ENCODE measurements at places on chromosomes 2 and 18.

DNA sequence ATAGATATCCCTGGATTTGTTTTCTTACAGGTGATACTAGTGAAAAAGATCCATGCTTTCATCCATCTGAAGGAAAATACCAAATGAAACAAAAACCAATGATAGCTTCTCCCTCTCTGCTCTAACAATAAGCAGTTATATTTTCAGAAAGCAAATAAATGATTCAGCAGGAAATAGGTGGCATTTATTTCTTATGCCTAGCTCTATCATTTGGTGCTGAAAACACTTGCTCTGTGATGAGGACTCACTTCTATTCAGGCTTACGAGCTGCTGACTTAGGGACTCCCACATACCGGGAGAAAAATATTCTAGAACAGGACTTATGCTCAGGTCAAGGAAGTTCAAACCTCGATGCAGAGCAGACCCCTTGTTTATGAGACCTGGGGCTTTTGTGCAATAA lies 142.6 kb downstream of the SETBP1 start:
- DNase-seq = no peak

DNA sequence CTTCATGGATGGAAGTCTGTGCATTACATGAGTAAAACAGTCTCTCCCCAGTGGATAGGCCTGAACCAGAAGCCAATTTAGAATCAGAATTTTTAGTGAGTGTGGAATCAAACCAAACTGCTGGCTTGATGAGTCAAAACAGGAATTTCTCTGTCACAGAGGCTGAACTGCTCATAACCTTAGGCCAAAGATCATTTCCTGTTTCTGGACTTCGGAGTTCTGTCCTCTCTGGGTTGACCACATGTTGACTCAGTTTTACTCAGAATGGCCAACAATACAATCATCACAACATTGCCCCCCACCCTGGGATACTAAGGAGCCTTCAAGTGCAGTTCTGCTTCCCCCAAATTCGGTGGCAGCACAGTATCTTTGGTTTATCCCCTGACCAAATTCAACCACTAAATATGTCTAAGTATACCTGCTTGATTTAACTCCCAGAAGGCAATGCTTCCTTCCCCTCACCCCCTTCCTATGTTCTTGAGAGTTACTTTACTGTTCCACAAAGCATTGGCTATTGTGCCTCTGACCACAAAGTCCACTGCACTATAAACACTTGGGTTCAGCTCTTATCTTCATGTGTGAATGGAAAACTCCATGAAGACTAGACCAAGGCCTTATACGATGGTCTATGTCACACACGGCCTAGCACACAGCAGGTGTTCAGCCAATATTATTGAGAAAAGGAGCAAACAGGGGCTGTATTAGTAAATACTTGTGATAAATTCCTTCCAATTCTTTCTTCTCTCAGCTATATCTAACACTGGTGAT lies 67.8 kb downstream of the NXPH2 start:
- DNase-seq = no peak

DNA sequence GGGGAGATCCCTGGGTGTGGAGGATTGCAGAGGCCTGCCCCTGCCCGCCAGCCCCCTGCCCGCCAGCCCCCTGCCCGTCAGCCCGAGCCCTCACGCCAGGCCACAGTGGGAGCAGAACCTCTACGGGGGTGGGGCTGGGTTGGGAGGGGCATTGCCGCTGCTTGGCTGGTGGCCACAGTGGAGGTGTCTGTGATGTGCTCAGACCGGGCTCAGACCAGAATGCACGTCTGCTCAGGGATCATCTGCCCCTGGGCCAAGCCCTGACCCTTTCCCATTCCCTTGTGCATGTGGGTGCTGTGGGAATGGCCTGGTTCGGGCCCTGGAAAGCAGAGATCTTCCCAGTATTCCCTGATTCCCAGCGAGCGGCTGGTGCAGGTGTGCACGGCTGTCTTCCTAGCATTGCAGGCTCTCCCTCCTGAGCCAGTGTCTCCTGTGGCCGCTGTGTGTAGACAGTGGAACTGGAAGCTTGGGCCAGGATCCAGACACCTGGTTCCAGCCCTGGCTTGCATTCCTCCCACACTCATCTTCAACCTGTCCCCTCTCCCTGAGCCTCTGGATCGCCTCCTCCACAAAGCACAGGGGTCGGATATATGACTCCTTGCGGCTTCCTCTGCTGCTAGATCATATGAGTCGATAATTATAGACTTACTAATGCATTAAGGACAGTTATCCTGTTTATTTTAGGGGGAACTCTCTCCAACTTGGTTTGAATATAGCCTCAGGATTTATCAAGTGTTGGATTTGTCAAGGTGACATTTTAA lies 161.6 kb downstream of the LDLRAD4 start:
- no peak for DNase-seq

DNA sequence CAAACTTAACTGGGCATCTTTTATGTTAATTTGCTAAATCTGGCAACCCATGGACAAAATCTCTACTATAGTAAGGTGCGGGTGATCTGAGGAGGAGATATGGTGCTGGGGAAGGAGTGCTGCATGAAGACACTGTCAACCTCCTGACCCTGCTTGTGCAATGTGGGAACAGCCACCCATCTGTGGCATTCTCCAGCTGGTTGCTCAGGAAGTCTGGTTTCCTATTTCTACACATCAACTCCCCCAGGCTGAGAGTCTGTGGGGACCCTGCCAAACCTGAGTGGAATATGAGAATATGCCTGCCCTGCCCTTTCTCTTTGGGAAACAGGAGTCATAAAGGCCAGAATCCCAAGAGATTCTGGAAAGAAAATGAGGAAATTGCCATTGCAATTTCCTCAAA lies 60.1 kb upstream of the PAX3 start:
- DNase-seq = no peak

DNA sequence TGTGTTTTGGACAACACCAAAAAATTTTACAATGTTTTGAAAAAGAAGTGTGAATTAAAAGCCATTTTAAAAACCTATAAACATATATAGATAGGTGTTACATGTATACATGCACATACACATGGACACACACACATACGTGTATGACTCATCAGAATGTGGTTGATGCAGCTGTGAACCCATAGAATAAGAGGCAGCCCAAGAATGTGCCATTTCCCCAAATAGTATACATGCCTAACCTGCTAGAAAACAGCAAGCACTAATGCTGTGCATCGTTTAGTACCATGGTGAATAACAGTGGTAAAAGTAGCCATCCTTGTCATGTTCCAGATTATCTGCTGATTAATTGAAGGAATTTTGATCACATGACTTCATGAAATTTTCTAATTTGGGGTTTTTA lies 149.0 kb downstream of the DSEL start:
- DNase-seq = no peak

GRCh38 chr2:52919673-52920072 lies 847.9 kb upstream of the CHAC2 start:
- DNase-seq = no peak

DNA sequence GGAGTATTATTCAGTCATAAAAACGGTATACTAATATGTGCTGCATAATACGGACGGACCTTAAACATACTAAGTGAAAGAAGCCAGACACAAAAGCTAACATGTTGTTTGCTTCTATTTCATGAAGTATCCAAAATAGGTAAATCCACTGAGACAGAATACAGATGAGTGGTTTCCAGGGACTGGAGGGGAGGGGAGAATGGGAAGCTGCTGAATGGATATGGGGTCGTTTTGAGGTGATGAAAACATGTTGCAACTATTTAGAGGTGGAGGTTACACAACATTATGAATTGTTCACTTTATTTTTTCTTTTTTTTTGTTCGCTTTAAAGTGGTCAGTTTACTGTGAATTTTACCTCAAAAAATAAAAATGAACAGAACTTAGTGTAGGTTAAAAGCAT lies 52.9 kb downstream of the RAB10 start:
- DNase-seq = no peak

GRCh38 chr2:26337298-26337697 lies 8.6 kb upstream of the SELENOI start:
- DNase-seq = no peak

- DNase-seq = no peak
Measured at GRCh38 chr2:214591366-214591765, 180.5 kb downstream of the VWC2L start.

- DNase-seq = no peak
Measured at GRCh38 chr2:197675711-197676188, 363 bp upstream of the RFTN2 start.

DNA sequence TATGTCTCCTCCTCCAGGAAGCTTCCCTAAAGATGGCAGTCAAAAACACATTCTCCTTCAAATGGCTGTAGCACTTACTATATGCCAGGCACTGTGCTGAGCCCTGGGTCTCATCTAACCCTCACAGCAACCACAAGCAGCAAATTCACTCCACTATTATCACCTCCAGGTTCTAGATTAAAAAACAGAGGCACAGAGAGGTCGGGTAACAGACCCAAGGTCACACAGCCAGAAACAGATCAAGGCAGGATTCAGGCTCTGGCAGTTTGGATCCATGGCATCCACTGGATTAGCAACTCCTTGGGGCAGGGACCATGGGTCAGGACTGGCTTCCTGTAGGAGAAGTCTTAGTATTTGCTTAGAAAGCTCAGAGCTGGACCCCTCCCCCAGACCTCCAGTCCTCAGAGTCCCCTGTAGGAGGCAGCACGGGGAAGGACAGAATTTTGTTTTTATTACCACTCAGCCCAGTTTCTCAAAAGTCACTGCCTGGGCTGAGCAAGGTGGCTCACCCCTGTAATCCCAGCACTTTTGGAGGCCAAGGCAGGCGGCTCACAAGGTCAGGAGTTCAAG lies 34.4 kb downstream of the ZFP36L2 start:
- no peak for DNase-seq

- DNase-seq = no peak
Measured at GRCh38 chr18:27556741-27557140, 371.6 kb upstream of the CHST9 start.

- no peak for DNase-seq
Measured at GRCh38 chr18:2148823-2149222, 422.5 kb downstream of the METTL4 start.

- no peak for DNase-seq
Measured at GRCh38 chr2:219433666-219434467, 776 bp upstream of the SPEG start.

DNA sequence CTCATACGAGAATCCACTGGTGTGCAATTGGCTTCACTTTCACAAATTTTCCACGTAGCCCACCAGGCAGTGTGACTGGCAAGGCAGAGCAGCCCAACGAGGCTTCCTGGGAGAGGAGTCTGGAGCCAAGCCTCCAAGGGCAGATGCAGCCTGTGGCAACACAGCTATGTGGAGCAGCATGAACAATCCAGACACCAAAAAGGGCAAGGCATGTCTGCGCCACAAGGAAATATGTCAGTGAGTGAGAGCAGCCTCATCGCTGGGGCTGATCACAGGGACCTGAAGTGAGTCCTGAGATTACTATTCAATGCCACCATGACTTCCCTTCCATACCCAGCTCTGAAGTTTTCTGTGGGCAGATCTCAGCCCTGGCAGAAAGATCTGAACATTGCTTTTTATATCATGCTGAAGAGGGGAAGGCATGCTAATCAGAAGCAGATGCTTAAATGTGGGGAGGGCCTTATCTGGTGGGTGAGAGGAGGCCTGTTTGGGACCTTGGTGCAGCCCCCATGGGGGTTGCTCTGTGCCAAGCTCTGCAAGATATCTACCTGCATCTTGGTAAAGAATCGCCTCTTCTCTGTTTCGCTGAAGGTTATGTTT lies 40.0 kb upstream of the PUM2 start:
- no peak for DNase-seq

GRCh38 chr2:128547667-128548066 lies 229.0 kb upstream of the HS6ST1 start:
- DNase-seq = no peak

- DNase-seq = no peak
Measured at GRCh38 chr2:103161456-103162289, 399.8 kb downstream of the TMEM182 start.

GRCh38 chr2:37629529-37629928 lies 41.9 kb downstream of the CDC42EP3 start:
- DNase-seq = no peak

GRCh38 chr18:12369211-12369610 lies 7.8 kb downstream of the AFG3L2 start:
- no peak for DNase-seq

DNA sequence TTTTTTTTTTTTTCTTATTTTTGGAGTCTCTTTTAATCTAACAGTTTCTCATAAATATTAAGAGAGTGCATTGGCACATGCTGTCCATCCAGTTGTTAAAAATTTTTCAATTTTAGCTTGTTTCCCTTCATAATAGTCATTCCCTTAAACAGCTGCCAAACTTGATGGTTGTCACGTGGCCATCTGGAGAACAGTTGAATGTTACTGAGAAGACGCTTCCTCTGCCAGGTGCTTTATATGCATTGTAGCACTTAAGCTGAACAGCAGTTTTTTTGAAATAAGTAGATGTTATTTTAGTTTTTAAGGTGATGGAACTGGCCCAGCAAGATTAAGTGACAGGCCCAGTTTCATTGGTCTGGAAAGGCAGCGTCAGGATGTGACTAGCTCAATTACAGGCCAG lies 3.3 kb downstream of the SMARCAL1 start:
- DNase-seq = no peak

DNA sequence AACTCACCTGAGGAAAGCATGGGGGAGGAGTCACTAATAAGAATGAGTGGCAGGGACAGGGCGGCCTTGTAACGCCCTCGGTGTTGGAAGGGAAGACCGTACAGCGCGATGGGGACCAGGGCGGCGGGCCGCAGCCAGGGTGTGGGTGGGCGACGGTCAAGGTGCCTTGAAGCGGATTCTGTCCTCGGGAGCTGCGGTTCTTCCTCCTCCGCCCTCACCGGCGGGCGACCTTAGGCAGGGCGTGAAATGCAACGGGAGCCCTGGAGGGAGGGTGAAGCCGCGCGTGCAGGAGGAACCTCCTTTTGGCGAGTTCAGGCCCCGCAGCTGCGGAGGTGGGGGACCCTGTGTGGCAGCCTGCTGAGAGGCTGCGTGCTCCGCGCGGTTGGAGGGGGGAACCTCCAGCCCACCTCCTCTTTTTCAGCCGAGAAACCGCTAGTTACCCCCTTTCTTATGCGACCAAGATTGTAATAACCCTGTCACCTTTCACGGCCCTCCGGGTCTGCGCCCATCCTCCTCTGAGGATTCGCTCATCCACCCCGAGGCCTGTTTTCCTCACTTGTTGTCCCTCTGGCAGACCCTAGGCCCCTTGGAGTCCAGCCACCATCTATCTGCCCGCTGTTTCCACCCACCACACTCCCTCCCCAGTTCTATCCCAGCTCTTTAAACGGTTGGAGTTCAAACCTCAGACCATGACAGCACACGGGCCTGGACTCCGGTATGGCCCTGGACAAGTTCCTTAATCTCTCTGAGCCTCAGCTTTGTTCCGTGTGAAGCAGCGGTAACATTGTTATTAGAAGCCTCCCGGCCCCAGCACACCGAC lies 823 bp upstream of the RNU2-63P start:
- no peak for DNase-seq

DNA sequence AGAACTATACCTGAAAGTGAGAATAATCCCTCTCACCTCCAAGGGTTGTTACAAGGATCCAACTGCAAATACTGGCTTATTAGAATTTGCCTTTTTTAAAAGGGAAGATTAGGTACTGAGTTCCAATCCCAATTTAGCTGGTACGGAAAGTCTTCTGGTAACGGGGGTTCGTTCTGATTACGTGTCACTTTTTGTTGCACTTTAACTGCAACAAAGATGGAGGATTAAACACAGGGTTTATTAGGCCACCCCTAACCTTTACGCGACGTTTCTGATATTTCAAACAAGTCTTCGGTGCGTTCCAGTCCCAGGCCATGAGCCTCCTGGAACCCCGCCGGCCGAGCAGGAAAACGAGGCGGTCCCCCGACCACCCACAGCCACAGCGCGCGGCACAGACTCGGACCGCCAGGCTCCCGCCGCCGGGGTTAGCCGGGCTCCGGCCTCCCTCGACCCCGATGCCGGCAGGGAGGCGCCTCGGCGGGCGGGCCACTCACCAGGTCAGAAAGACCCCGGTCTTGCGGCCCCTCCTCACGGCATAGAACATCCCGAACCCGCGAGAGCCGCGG lies 411 bp downstream of the RNASEH1 start:
- no peak for DNase-seq

GRCh38 chr18:45690975-45691815 lies 32.8 kb upstream of the SLC14A1 start:
- peak; percentile 67 for DNase-seq

Measured in stimulated activated CD8-positive, alpha-beta memory T cell treated with anti-CD3 and anti-CD28 coated beads, Interleukin-7, amount 100 ng/mL, for 1 hour (primary cell).